Stimulated activated CD4-positive, alpha-beta T cell treated with anti-CD3 and anti-CD28 coated beads, TNF-alpha, amount 100 ng/mL, for 1 hour (primary cell): ENCODE measurements at places on chromosomes 4 and X.
A peak's percentile ranks its signal among the peaks of the same experiment; 100 is the strongest.

DNA sequence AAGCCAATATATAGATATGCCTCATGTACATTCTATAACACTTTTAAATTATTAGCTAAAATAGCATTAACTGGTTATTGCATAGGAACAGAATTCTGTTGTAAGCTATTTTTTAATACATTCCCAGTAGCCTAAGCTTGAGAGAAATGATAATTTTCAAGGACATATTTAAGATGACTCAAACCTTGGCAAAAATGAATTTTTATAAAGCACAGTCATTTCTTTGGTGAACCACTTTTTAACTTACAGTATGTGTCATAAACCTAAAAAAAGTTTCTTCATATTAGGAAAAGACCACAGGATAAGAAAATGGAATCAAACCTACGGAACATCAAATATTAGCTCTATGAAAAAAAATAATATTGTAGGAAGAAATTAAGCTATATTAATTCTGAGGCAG is 986.3 kb downstream of the STIM2 start:
- no peak for DNase-seq

DNA sequence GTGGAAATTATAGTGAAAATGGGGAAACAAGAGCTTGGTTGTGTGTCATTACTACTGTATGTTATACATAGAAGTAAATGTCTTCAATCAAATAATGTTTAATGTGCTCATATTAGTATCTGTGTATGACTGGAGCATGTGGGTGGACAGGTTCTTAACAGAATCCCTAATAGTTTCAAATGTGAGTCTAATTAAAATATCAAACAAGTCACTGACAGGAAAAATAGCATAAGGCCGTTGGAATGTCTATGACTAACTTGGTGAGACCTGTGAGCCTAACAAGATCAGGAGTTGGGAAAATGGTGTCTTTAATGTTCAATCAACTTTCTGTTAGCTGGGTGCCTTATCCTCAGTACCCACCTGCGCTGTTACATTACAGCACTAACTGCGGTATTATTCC is 6.2 kb upstream of the CXCL3 start:
- DNase-seq = no peak

- no peak for DNase-seq
Observed at GRCh38 chr4:38985410-38986100, 46.7 kb downstream of the TMEM156 start.

DNA sequence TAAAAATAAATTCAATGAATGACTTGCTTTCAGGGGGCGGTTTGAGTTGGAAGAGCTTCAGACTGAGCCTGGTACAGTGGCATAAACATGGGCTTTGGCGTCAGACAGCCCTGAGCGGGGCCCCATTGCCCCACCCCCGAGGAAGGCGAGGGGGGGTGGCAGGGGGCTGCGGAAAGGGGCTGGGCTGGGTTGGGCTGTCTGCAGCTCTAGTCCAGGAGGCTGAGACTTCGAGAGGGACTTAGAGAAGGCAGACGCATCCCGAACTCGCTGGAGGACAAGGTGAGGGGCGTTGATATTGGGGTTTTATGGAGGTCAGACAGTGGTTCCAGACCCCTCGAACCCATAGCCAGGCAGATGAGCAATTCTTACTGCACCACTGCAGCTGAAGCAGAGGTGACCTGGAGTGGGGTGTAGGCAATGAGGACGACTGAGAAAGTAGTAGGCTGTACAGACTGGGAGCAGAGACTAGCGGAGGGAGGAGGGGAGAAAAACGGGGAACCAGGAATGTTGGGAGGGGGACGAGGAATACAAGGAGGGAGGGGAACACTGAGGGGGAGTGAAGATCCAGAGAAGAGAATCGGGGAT is at the start of gene MAGED2:
TSS of gene MAGED2 (plus strand) at position 222 of the 585 bp plus-strand sequence. CDS start 1,587 bp downstream, outside the sequence.
- no peak for DNase-seq

GRCh38 chrX:119828446-119828845 is 24.3 kb downstream of the UPF3B start:
- no peak for DNase-seq

DNA sequence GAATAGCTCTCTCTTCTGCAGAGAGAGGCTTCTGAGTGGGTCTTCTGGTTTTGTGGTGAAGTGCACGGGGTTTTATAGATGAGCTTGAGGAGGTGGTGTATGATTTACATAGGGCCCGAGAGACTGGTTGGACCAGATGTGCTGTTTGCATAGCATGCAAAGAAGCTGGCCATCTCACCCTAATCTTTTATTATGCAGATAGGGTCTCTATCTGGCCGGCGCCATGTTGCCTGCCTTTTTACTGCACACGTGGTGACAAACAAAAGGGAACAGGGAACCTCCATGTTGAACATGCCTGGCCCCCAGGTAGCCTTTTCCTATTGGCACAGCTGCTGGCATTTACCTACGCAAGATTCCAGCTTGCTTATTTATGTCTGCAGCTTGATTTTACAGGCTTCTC is 473.3 kb upstream of the FAM47C start:
- no peak for DNase-seq

DNA sequence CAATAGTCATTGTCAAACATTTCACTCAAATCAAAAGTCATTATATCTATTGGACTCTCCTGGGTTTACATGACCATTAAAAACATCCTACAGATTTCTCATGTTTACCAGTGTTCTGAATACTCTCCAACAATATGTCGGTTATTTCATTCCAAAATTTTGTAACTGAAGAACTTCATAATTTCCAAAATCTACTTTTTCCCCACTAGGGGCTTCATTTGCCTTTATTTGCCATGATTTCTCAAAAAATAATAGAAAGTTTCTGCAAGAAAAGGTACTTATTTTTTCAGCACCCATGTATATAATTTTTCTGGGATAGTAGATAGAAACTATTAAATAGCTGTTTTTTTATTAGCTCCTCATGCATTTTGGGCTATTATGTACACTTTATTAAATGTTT is 49.0 kb downstream of the PRDM5 start:
- no peak for DNase-seq

GRCh38 chr4:13627178-13627605 is 333 bp downstream of the BOD1L1 start:
- no peak for DNase-seq

- no peak for DNase-seq
Observed at GRCh38 chrX:46912603-46913491, 626 bp downstream of the JADE3 start.

GRCh38 chr4:12144051-12144450 is 715.4 kb upstream of the HS3ST1 start:
- DNase-seq = no peak

- no peak for DNase-seq
Observed at GRCh38 chr4:168485156-168485910, 5.0 kb upstream of the DDX60L start.

- DNase-seq = no peak
Observed at GRCh38 chrX:81229229-81229628, 27.3 kb downstream of the SH3BGRL start.

- DNase-seq = no peak
Observed at GRCh38 chrX:16718824-16719333, 533 bp upstream of the SYAP1 start.

GRCh38 chr4:66640233-66640990 is 904.9 kb downstream of the CENPC start:
- DNase-seq = no peak

DNA sequence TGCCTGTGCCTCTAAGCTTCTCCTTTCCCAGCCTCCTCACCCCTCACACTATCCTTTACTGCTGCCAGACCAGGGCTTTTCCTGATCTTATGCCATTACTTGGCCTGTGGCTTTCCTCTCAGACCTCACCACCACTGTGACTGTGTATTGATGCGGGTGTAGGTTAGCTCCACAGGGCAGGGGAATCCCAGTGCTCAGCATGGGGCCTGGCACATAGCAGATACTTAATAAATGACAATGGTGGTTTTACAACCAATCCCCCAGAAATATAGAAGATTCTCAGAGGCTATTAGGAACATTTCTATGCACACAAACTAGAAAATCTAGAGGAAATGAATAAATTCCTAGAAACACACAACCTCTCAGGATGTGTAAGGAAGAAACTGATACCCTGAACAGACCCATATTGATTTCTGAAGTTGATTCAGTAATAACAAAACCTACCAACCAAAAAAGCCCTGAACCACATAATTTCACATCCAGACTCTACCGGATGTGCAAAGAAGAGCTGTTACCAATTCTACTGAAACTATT is 129.6 kb upstream of the QRFPR start:
- DNase-seq = no peak

- DNase-seq = no peak
Observed at GRCh38 chr4:76581077-76581962, 146.3 kb downstream of the SHROOM3 start.

DNA sequence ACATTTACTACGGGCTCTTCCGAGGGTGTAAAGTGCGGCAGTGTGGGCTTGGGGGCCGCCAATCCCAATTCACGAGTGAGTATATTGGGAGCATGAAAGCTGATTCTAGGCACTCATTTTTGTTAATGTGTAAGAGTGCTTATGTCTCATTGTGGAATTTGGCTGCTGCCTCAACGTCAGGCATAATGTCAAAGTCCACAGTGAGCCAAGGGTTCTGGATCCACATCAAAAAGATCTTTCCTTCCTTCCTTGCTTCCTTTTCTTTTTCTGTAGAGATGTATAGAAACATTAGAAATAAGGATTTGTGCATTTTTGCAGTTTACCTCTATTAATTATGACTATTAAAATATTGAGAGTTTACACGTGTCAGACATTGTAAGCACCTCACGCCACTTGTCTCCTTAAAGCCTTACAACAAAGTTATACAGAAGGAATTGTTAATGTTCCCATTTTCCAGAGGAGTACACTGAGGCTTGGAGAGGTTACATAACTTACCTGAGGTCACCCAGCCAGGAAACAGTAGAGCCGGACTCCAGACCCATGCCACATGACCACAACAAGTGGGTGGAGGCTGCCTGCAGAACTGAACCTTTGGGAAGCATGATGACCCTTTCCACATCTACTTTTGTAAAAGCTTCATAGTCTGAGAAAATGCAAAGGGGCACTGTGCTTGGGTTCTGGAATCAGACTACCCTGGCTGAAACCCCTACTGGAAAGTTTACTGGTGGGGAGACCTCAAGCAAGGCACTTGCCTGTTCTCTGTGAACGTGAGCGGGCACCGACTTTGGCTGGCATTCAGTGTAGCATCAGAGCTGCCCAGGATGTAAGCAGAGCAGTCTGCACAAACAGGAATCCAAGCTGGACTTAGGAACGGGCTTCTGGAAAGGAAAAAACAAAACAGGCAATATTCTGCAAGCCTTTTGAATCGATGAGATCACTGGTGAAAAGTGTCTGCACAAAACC is 761 bp downstream of the CLRN2 start:
- DNase-seq = no peak

- no peak for DNase-seq
Observed at GRCh38 chr4:40621592-40622512, 7.8 kb downstream of the RBM47 start.

DNA sequence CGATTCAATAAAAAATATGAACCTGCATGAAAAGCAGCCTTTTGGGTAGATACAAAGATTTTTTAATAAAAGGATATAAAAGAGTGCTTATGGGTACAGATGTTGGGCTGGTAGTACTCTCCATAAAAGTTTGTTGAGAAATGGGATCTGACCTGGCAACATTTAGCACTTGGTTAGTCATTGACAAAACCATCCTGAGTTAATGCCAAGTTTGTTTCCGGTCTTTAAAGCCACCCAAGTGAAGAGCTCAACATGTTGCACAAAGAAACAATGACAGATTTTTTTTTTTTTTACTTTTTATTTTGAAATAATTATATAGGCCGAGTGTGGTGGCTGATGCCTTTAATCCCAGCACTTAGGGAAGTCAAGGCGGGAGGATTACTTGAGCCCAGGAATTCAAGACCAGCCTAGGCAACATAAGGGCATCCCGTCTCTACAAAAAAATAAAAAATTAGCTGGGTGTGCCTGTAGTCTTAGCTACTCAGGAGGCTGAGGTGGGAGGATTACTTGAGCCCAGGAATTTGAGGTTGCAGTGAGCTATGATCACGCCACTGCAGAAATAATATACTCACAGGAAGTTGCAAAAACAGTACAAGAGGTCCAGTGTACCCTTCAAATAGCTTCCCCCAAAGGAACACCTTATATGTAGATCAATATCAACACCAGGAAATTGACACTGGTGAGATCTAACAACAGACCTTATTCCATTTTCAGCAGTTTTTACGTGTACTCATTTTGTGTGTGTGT is 16.6 kb downstream of the CHST7 start:
- DNase-seq = no peak

- no peak for DNase-seq
Observed at GRCh38 chr4:22884157-22884556, 191.4 kb downstream of the GBA3 start.

DNA sequence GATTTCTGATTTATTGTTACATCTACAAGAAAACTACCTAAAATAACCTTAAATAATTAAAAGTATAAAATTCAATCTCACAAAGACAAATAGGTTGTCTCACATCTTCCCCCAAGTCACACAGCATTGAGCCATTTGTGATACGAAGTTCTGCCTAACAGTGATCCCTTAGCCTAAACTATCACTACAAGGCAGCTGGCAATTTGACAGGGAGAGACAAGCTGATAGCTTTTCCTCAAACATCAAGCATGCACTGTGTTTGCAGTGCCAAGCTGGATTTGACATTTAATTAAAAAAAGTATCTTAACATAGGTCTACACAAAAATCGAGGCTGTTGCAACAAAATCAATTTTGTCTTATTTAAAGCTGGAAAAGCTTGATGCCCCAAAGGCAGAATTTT is 464.7 kb upstream of the TRAM1L1 start:
- no peak for DNase-seq

- no peak for DNase-seq
Observed at GRCh38 chrX:10526451-10526850, 93.9 kb downstream of the MID1 start.

DNA sequence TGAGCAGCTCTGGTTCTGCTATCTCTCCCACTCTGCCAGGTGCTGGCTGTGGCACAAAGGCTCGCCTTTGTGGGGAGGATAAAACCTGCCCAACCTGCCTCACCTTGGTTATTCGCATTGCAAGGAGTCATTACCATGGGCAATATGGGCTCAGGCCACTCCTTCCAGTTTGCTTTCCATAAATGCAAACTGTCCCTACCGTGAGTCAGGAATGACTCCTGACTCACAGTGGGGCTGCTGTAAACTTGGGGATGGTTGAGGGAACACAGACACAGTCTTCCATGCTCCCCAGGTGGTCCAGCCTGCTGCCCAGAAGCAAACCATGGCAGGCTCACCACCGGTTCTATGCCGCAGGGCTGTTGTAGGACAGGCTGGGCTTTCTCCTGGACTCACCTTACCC is 36.1 kb downstream of the COQ2 start:
- DNase-seq = no peak

GRCh38 chrX:151754641-151755215 is 20.2 kb downstream of the CNGA2 start:
- no peak for DNase-seq

- DNase-seq = no peak
Observed at GRCh38 chrX:55794405-55794804, 76.9 kb downstream of the RRAGB start.

- no peak for DNase-seq
Observed at GRCh38 chr4:123866796-123867195, 470.2 kb downstream of the SPRY1 start.

DNA sequence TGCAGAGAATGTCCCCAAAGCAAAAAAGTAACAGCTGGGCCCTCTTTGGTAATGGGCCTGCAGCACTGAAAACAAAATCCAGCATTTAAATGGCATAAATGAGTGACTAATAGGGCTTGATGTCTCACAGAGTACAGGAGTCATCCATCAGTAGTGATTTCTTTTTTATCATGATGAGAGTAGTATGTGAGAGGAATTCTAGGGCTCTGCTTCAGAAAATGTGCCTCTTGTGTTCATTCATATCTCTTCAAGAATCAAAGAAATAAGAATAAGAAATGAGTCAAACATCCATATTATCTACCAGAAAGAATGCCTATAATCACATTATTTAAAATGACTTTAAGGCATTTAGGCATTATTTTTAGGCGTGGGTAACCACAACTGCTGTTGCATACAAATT is 792.9 kb upstream of the HTR2C start:
- DNase-seq = no peak

GRCh38 chr4:140150886-140151698 is 2.9 kb downstream of the MAML3 start:
- peak; percentile 58 for DNase-seq
